ENCODE measurements at places on chromosomes 11 and 22.

DNA sequence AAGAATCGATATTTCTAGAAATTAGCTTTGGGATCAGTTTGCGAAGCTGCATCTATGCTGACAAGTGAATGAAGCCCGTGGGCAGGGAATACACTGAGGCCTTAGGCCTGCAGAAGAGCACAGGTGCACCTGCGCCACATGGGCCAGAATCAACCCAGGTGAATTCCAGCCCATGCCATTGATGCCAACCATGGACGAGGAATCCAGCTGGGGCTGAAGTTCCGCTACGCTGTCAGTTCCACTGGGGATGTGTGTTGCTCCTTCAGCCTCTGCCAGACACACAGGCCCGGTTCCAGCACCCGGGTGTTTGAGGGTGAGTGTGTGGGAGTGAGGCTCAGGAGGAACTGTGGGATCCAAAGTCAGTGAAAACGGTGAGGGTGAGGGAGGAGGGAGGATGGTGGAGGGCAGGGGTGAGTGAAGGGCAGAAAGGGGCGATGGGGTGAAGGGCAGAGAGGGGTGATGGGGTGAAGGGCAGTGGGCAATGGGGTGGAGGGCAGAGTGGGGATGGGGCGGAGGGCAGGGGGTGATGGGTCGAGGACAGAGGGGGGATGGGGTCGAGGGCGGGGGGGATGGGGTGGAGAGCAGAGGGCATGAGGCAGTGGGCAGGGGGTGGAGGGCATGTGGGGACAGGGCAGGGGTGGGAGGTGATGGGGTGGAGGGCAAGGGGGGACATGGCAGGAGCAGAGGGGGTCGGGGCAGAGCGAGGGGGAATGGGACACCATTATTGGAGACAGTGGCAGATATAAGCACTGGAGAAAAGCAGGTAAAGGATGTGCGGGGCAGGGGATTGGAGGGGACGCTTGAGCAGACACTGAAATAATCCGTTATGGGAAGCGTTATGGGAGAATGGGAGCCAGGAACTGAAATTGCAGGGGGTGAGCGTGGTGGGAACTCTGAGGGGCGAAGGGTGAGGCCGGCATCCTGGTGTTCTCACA lies 931.6 kb downstream of the BRD1 start:
- no peak for DNase-seq

DNA sequence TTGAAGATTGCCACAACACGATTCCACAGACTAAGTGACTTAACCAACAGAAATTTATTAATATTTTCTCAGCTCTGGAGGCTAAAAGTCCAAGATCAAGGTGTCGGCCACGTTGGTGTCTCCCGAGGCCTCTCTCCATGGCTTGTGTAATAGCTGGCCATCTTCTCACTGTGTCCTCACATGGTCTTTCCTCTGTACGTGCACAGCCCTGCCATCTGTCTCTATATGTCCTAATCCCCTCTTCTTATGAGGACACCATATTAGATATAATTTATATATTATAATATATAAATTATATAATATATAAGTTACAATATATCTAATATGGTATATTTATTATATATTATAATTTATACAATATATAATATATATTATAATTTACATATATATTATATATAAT lies 25.1 kb upstream of the SCGB1A1 start:
- no peak for DNase-seq

- no peak for DNase-seq
Measured at GRCh38 chr11:111091321-111091938, 154.1 kb upstream of the POU2AF2 start.

DNA sequence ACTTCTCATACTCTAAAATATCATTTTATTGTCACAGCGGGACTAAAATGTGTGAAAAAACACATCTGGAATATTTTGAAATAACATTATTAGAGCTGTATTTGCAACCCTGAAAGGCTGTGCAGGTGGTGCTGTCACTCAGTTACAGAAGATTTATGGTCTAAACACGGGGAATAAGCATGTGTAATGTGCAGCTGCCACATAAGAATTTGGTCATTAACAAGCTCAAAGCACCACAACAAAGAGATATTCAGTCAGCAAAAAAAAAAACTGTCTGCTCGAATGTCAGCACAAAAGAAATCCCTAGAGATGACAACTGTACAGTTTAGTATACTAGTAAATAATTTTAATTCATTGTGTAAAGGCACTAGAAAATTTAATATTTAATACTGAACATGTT lies 31.3 kb downstream of the TMEM123 start:
- no peak for DNase-seq

Data from ecto neural progenitor cell (in vitro differentiated cells).